NCI-H748 treated with DMSO at 0.1 percent for 48 hours (cell line): ENCODE measurements at places on chromosomes 7 and 10.

DNA sequence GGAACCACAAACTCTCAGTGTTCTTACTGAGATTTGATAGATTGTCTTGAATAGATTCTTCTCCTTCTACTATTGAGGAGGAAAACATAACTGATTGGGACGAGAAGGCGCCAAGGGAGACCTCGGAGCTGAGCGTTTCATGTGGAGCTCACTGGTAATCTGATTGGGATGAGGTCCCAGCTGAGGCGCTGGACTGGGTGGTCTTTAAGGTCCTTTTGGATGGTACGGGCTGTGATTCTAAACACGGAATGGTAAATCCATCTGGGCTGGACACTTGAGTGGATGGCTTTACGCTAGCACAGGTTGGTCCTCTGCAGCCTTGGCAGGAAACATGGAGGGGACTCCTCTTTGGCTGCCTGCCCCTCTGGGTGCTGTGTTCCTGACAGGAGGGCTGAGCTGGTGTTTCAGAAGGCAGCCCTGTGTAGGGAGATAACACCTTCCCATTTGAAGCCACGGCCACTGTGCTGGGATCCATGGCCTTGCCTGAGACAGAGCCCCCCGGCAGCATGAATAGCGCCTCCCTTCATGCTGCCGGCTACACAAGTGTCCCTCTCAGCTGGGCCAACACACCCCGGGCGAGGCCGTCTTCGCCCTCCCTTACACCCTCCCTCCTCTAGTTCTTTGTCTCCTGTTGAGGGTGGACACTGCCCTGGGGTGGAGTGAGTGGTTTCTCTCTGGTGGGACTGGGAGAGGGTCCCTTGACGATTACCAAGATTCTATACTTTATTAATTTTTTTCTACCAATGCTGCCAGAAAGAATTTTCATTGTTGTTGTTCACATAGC, 203.2 kb upstream of the SHH start:
- DNase-seq = no peak

GRCh38 chr7:91566402-91566732, 302.1 kb downstream of the FZD1 start:
- no peak for DNase-seq

- peak; percentile 33 for DNase-seq
These were observed 77.1 kb downstream of the ITGB8 start for GRCh38 chr7:20407585-20408466.

- DNase-seq = no peak
These were observed 140.6 kb upstream of the KMT2E start for GRCh38 chr7:104873401-104873800.

- no peak for DNase-seq
These were observed 240.7 kb upstream of the MBL2 start for GRCh38 chr10:53013201-53013810.

GRCh38 chr10:32148864-32149251, 92.6 kb upstream of the KIF5B start:
- DNase-seq = no peak

DNA sequence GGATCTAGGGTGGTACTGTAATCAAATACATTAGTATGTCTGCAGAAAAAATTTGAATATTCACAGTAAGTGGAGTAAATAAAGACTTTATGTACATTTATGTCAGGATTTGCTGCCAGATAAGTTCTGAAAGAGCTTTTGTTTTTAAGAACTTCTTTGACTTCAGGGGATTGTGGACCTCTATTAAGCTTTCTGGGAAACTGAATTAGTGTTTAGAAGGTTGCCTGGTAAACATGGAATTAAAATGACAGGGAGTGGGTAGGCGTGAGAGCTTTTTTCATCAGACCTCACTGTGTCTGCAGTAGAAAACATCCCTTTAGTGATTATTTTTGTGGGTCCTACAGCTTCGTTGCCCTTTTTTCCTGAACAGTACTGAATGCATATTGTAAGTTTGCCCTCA, 15.7 kb downstream of the SDHAF3 start:
- DNase-seq = no peak
